ENCODE measurements at places on chromosomes 5 and 9.

GRCh38 chr5:6748142-6748541 lies 34.9 kb downstream of the TENT4A start:
- no peak for DNase-seq

- no peak for DNase-seq
These were observed 170.5 kb downstream of the DCP2 start for GRCh38 chr5:113147101-113147508.

DNA sequence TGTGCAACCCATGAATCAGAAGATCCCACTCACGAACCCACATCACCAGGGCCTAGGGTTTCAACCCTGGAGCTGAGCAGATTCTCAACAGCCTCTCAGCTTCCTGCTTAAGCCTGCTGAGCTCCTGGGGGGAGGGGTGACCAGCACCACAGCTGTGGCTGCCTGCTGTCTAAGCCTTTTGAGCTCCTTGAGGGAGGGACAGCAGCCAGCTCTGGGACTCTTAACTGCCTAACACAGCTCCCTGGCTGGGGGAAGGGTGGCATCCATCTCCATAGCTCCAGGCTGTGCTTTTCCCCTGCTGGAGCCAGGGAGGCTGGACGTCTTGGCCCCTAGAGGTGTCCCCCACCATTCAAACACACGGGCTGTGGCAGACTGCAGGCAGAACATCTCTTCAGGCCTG lies 250.3 kb downstream of the DMAC1 start:
- no peak for DNase-seq

DNA sequence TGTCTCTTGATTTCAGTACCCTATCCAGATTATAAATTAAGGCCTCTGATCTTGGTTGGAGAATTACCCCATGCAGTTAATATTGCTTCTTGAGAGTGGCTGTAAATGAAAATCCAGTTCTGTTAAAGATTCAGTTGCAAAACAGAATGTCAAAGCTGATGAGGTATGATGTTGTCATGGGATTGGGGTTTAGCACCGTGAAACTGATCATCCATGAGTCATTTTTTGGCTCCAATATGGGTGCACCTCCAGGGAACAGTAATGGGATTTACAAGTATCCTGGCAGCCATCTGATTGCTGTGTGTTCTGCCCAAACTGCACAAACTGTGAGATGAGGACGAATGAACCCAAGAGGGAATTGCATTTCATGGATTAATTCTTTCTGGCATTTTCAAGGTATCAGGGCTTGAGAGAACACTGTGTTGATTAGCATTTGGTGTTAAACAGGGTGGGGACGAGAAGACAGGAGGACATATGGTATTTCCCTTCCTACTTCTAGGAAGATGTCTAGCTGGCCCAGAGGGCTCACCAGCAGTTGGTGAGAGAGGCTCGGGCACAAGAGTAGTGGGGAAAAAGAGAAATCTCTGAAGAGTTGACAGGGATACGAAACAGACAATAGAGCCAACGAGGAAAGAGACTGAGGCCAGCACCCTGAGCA lies 214.7 kb downstream of the GAS1 start:
- DNase-seq, result no peak

DNA sequence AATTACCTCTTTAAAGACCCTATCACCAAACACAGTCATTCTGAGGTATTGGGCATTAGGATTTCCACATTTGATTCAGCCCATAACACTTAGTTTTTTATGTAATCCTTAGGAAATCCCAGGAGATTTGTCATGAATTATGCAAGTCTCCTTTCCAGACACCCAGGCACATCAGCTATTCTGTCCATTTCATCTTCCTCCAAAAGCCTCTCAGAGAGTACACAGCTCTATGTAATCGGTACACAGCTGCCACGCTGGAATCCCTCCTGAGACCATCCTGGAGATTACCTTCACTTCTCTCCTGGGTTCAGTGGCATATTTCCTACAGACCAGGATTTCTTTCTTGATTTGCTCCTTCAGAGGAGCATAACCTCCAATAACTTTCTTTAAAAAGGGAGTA lies 2309.8 kb upstream of the WWC1 start:
- DNase-seq, result no peak

GRCh38 chr5:7816535-7816901 lies 34.4 kb downstream of the CFAP90 start:
- no peak for DNase-seq

DNA sequence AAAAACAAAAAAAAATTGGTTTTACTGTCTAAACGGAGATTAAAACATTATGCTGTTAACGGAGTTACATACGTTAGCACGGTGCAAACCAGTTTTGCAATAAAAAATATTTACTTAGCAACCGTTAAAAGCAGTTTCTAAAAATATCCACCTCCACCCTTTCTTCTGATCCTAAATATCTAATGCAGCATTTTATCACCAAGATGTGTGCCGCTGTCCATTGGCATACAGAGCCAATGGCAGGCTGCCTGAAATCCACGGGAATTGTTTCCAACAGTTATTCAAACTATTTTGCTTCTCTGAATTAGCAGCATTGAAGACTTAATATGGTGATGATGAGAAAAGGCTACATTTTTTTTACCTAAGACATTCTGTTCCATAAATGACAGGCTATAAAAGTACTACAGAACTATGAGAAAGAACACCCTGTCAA lies 61.6 kb downstream of the CSNK1A1 start:
- peak; percentile 78 for DNase-seq

All from ascending aorta (tissue), 2 donors.